Mesendoderm (in vitro differentiated cells): ENCODE measurements at places on chromosomes 7 and 10.

GRCh38 chr10:43336641-43337318 lies 34.7 kb upstream of the FXYD4 start:
- DNase-seq: no peak

- peak; percentile 70 for DNase-seq
Measured at GRCh38 chr10:3911713-3912442, 126.9 kb upstream of the KLF6 start.

DNA sequence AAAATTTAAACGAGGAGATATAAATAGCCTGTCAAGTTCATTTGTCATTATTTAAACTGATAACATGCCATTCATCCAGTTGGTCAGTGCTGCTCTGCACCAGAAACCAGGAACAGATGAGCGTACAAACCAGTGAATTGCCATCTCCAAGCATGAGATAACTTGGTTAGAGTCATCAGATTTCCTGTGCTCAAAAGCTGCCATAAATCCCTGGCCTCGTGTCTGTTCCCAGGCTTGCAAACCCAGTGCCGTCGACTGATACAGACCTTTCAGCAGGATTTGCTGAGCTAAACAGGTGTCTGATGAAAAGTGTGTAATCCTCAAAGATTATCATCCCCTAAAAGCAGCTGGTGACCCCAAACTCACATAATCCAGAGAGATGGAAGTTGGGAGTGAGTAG lies 96.0 kb upstream of the SAMD8 start:
- DNase-seq: no peak

DNA sequence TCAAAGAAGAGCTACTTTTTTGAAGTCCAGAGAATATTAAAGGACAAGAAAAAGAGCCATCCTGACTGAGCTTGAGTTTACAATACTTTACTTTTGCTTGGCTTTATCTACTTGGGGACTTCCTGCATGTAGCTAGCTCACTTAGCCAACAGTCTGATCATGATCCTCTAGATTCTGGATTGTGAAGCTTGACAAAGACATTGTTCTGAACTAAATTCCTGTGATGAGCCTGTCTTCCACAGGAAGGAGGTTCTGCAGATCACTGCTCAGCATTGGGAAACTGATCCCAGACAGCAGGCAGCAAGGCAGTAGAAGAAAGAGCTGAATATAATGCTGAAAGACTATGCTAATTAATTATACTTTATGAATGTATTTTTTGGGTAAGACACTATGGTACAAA lies 296.4 kb downstream of the DGKB start:
- peak; percentile 86 for DNase-seq

- no peak for DNase-seq
Measured at GRCh38 chr10:28503114-28503513, 29.8 kb upstream of the WAC start.

GRCh38 chr10:123044391-123044790 lies 35.6 kb downstream of the ACADSB start:
- DNase-seq: peak; percentile 13

DNA sequence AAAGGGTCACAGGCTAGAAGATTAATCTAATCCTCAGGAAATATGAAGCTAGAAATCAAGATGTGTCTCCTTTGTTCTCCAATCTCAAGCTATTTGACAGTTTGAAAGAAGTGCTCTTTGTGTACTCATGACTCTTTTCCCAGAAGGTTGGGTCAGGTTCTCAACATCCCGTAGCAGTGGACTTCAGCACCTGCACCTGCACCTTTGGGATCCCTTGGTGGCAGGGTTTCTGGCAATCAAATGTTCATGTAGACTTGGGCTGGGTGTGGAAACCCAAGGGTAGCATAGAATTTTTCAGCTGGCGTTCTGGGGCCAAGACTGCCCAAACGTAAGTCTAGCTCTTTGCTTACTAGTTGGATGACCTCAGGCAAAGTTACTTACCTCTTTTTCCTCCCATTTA lies 134.4 kb downstream of the ADRA2A start:
- DNase-seq: no peak

DNA sequence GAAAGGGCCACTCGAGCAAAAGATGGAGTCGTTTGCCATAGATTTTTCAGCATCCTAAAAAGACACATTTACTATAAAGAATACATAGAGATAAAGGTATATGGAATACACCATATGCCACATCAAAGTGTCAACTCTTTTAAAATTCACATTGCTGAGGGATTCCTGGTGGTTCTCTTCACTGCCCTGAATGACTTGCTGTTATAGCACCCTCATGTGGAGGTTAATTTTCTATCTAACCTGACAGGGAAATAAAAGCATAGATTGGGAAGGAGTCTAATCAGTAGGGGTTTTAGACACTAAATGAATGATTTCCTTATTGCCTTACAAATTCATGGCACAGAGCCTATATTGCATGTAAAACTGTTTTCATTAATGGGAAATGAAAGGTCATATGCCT lies 25.9 kb downstream of the DNAH11 start:
- peak; percentile 23 for DNase-seq

DNA sequence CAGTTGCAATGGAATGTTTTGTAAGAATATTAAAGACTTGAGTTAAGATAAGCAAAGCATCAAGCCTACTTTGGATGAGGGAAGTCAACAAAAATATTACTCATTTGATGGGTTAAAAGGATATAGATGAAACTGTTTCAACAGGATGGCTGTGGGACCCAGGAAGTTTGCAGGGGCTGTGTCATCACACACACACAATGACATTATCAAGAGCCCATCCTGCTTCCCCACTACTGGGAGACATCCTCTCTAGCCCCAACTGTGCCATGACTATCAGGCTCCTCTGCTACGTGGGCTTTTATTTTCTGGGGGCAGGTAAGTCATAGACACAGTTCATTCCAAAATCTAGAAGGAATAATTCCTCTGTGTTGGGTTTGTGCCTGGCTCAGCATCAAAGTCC lies 78.8 kb upstream of the PRSS1 start:
- no peak for DNase-seq

- no peak for DNase-seq
Measured at GRCh38 chr7:17274551-17275245, 23.8 kb upstream of the AHR start.

DNA sequence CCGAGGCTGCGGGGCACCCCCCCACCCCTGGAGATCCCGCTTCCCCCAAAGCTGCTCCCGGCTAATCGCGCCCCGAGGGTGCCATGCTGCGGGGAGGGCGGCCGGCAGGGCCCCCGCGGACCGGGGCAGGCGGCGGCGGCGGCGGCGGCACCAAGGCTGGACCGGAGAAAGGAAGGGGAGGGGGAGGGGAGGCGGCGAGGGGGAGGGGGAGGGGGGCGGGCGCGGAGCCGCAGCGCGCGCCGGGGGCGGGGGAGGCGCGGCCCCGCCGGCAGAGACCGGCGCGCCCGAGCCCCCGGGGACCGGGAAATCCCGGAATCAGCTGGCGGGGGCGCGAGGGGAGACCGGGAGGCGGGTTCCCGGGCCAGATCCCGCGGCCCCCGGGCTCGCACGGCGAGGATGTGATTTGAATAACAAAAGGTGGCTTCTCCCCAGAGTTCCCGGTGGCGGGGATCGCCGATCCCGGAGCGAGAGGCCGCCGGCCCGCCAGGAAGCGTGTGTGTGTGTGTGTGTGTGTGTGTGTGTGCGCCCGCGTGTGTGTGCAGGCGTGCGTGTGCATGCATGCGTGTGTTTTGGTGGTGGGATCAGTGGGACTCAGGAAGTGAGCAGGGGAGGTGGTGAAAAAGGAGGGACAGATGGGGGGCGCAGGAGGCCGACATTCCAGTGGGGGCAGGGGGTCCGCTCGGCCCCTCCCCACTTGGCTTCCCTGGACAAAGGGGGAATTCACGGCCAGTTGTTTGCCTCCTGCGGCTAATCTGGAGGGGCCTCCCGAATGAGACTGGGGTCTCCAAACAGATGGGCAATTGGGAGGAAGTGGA lies 99.5 kb downstream of the HIP1 start:
- peak; percentile 78 for DNase-seq

DNA sequence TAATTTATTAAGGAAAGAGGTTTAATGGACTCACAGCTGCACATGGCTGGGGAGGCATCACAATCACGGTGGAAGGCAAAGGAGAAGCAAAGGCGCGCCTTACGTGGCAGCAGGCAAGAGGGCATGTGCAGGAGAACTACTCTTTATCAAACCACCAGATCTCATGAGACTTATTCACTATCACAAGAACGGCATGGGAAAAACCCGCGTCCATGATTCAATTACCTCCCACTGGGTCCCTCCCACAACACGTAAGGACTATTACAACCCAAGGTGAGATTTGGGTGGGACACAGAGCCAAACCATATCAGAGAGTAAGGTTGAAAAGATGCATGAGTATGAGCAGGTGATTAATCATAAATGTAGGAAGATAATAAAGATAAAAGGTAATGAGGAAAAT lies 3.2 kb upstream of the JCAD start:
- DNase-seq: no peak

DNA sequence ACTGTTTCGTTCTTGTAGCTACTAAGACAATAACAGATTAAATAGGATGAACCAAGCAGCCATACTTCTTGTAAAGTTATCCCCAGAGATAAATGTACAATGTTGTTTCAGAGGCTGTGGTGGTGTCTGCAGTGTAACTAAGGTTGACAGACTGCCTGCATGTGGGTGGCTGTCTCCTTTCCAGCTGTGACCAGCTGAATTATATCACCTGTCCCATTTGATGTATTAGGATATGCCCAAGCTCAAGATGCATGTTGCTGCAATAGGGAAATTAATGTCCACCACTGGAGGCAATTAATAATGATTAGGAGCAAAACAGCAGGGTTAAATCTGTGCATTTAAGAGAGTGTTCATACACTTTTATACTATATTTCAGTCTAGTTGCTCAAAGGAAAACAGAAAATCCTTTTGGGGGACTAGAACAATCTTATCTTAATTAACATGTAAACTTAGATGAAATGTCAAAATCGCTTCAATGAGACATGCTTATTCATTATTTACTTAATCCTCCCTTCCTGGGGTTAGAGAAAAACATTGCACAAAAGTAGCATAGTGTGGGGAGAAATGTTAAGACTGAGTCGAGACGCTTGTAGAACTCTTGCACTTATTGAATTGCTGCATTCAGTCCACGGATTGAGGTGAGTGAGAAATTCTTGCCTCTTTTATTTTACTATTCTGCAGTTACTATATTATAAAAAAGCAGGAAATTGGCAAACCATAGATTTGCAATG lies 269.0 kb downstream of the SNX10 start:
- DNase-seq: no peak

DNA sequence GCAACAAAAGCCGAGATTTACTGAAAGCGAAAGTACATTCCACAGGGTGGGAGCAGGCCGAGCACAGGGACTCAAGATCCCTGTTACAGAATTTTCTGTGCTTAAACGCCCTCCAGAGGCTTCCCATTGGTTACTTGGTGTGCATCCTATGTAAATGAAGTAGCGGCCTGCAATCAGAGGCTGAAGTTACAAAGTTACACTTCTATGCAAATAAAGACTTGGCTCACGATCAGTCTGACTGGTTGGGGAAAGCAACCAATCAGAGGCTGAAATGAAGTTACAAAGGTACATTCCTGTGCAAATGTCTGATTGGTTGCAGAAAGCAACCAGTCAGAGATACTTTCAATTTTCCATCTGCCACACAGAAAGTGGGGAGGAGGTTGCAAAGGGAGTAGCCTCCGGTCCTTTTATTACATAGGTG lies 4.1 kb downstream of the ACBD7 start:
- DNase-seq: peak; percentile 74

DNA sequence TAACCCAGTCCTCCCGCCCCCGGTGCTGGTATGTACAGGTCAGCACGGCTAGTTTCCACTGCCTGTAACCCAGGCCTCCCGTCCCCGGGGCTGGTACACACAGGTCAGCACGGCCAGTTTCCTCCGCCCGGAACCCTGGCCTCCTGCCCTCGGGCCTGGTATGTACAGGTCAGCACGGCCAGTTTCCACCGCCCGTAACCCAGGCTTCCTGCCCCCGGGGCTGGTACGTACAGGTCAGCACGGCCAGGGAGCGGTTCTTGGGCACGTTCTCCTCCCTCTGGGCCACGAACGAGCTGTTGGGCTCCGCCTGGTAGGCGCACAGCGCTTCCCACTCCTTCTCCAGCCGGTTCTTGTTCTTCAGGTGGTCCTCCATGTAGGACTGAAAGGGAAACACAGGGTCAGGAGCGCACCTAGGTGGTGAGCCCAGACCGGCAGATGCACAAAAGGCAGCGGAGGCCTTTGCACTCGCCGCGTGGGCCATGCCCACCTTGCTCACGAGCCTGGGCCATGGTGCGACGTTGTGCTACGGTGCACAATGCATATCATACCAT lies 284.4 kb downstream of the DNAJB6 start:
- DNase-seq: no peak

DNA sequence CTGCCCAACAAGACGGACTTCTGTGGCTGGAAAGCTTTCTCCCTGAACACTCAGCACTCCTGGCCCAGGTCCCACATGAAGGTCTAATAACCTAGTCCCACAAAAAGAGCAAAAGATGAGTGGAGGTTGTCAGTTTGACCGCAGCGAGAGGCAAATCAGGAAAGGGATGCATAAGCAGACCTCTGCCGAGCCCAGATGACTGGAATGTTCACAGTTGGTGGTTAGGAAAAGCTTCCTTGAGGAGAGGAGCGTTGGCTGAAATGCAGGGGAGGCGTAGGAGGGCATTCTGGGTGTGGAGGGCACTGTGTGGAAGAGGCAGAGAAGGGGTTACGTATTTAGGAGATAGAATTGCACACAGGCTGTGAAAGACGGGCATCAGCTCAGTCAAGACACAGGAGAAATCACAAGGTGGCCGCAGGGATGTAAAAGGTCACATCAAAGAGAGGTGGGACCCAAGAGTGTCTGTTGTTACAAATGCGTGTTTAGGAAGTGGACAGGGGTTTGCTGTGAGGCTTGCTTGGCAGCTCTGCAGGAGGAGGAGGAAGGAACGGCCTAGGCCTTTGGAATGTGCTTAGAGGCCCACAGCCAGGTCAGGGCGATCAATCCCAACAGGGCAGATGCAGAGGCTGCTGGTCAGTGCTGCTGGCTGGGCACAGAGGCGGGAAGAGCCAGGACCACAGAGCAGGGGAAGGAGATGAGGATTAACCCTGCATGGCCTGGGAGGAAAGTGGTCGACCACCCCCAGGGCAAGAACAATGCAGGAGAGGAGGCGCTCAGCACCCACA lies 133.5 kb downstream of the VIPR2 start:
- DNase-seq: no peak
